ENCODE measurements at places on chromosomes 1 and 21.

GRCh38 chr1:6385488-6386191 is 7.9 kb downstream of the ACOT7 start:
- DNase-seq, result no peak

DNA sequence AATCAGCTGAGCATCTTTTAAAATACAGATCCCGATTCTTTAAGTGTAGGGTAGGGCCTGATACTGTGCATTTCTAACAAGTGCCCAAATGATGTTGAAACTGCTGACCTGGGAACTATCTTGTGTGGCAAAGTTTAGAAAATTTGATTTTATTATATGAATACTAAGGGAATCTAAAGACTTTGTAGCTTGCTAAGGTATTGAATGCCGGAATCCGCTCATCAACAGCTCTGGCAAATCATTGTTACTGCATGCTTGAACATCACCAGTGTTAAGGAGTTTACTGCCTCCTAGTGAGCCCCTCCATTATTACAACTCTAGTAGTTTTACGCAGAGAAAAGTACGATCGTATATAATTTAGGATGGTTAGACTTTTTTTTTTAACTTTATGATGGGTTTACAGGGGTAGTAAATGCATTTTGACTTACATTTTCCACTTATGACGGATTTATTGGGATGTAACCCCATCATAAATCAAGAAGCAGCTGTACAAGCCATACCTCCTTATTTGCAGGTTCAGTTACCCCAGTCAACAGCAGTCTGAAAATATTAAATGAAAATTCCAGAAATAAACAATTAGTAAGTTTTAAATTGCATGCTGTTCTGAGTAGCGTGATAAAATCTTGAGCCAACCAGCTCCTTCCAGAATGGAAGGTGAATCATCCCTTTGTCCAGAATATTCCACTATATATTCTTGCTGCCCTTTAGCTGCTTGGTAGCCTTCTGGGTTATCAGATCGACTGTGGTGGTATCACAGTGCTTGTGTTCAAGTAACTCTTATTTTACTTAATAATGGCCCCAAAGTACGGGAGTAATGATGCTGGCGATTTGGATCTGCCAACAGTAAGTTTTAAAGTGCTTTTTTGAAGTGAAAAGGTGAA is 892 bp downstream of the TYW3 start:
- DNase-seq, result no peak

- DNase-seq, result no peak
Observed at GRCh38 chr1:39205102-39205780, 746 bp downstream of the MACF1 start.

DNA sequence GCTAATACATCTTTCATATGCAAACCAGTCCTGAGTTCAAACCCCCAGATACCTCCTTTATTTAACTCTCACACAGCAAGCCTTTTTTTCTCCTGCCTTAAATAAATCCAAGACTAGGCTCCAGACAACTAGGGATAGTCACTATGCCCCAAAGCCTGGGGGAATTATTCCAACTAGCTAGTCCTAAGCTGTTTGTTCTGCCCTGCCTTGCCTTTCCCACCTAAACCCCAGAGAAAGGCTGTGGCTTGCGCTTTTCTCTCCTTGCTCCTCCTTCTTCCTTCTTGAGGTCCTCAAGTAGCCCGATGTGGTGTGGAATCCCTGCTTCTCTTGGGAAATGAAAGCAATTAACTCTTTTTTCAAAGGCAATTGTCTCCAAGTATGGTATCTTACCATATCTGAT is 31.8 kb downstream of the C1orf87 start:
- no peak for DNase-seq

GRCh38 chr1:201990427-201990826 is 8.0 kb downstream of the RNPEP start:
- DNase-seq, result no peak

GRCh38 chr1:109930252-109930993 is 19.8 kb downstream of the CSF1 start:
- DNase-seq, result no peak

GRCh38 chr1:233342086-233342485 is 14.6 kb downstream of the MAP3K21 start:
- DNase-seq, result no peak

Measured in activated naive CD4-positive, alpha-beta T cell (primary cell).